ENCODE measurements at places on chromosomes 7 and 10.

DNA sequence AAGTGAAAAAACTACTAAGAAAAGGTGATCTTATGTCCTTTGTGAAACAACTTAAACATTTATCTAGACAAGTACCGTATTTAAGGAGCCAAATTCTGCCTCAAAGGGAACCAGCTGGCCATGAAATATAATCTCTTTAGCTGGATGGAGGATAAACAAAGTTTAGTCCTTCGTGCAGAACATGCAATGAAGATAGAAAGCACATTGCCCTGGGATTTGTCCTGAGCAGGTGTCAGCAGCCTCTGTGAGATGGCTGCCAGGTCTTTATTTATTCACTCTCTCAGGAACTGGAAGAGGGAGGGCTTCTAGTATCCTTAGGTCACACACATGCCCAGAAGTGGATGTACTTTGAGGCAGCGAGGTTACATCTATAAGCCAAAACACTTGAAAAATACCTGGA, 57.4 kb upstream of the CASD1 start:
- DNase-seq: no peak

- no peak for DNase-seq
Observed at GRCh38 chr7:11702938-11703337, 129.1 kb downstream of the THSD7A start.

GRCh38 chr7:105087981-105088380, 74.0 kb downstream of the KMT2E start:
- DNase-seq: no peak

- no peak for DNase-seq
Observed at GRCh38 chr10:129888784-129889616, 75.1 kb downstream of the EBF3 start.

GRCh38 chr10:62748386-62748785, 56.1 kb upstream of the ADO start:
- DNase-seq: no peak

DNA sequence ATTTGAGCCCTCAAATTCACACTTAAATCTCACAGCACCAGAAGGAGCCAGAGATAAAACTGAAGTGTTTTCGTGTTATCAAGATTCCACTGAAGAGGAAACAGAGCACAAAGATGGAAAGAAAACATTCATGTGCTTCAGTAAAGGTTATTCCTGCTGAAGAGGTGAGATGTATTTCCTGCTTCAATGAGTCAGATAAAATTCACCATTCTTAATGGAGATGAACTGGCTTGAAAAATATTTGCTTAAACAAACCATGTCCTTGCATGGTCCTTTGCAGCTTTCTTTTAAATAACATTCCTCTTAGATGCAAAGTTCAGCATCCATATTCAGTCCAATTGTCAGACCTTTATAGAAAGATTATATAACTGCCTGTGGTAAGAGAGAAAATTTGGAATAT, 294.2 kb downstream of the IPMK start:
- no peak for DNase-seq

- no peak for DNase-seq
Observed at GRCh38 chr10:76459016-76459730, 1027.7 kb downstream of the LRMDA start.

GRCh38 chr7:105614341-105614840, 33.1 kb upstream of the EFCAB10 start:
- DNase-seq: no peak

DNA sequence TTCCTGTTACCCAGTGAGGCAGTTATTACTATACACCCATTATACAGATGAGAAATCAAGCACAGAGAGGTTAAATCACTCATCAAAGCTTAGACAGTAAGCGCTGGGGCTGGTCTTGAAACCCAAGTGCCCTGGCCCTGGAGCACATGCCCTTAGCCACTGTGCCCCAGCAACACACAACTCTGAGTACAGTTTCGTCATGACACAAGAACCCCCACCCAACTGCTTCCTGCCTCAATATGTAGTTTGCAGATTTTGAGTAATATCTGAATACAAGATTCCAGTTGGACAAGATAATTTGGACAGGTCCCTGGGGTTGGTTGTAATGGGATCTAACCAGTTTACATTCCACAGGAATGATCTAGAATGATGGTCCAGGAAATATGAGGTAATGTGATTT, 62.8 kb downstream of the SH3PXD2A start:
- no peak for DNase-seq

DNA sequence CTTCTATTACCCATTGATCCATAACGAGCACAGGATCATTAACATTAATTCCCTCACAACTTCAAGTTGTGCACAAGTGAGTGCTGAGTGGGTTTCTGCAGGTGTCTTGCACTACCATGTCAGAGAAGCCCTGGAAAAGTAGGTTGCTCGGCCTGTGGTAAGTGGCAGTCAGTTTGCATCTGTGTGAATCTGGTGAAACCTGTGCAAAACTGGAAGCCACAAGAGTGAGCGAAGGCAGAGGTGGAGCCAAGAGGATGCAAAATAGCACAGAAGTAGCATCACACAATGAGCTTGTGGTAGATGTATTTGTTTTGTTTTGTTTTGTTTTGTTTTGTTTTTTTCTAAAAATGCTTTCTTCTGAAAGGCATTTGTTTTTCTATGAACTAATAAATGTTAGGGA, 181.5 kb downstream of the THSD7A start:
- DNase-seq: no peak

- no peak for DNase-seq
Observed at GRCh38 chr7:33725111-33726025, 180.0 kb upstream of the BMPER start.

DNA sequence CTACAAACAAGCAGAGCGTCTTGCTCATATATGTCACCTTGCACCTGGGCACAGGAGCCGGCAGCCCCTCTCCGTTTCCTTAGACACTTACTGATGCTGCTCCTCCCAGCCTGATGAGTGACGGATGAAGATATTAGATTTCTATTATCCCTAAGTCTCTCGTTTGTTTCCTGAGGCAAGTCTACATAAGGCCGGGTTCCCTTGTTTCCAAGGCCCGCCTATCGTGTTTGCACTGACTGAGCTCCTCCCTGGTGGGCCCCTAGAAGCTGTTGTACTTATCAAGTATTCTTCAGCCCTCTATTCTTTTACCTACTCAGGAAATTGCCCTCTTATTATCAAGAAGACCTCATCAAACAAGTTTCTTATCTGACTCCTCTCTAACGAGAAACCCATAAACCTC, 18.5 kb downstream of the SH3PXD2A start:
- DNase-seq: no peak

DNA sequence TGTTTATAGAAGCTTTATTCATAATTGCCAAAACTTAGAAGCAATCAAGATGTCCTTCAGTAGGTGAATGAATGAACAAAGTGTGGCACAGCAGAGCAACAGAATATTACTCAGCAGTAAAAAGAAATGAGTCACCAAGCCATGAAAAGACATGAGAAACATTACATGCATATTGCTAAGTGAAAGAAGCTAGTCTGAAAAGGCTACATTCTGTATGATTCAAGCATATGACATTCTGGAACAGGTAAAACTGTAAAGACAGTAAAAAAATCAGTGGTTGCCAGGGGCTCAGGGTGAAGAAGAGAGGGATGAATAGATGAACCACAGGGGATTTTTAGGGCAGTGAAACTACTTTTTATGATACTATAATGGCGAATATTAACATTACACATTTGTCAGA, 80.9 kb upstream of the APBB1IP start:
- DNase-seq: no peak

DNA sequence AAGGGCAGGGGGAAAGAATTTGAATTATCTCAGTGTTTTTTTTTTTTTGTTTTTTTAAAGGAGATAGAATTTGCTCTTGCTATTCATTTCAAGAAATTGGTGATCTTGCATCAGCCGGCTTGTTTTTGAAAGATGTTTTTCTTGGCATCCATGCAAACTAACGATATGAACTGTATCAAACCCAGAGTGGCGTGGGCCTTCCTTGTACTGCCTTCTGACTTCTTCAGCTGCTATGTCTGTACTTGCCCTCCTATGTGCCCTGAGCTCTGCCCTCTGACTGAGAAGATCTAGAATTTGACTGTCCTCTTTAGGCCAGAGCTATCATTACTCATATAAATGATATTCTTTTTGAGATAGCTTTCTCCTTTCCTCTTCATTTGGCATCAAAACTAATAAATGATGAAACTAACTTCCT, 183.1 kb downstream of the EXOC4 start:
- DNase-seq: no peak

DNA sequence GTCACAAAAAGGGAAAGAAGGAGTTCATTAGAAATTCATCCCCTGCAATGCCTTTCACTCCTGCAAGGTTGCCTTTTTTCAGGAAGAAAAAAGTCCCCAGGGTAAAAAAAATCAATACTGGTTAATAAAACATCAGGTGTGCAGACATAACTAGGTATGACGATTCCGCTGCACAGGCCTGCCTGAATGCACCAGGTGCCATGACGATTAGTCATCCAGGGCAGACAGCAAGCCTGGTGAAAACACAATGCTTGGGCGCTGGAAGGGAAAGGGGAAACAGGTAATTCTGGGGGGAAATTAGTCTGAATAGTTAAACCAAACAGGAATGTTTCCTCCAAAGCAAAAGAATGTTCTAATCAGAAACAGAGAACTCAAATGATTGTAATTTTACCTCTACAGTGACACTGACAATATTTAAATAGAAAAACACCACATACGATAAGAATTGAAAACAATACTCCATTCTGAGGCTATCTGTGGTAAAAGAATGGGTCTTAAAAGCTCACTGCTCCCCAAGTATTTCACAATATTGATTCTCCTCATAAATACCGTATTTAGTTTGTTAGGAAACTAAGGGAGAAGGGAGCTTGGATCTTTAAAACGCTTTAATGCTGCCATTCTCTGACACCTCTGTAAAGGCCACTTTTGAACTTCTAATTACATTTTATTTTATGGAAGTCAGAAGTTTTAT, 45.2 kb downstream of the VPS41 start:
- DNase-seq: no peak

- DNase-seq: no peak
Observed at GRCh38 chr10:96959733-96960132, 127.6 kb downstream of the LCOR start.

GRCh38 chr7:99447943-99448342, 9.2 kb downstream of the CPSF4 start:
- no peak for DNase-seq

DNA sequence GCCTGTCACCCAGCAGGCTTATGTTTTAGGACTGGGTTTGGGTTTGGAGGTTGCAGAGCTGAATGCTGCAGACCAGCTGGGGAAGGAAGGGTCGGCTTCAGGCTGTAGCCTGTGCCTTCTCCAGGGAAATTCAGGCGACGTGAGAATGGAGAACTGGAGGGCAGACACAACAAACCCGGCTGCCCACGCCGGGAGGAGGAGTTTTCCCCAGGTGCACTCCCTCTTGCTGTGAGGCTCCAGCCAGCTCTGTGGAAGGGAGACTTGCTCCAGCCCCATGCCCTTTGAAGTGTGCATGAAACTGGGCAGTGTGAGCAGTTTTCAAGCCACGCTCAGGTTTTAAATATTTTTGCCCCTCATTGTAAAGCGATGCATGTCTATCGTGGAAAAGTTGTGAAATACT, 279.1 kb downstream of the CCSER2 start:
- no peak for DNase-seq

DNA sequence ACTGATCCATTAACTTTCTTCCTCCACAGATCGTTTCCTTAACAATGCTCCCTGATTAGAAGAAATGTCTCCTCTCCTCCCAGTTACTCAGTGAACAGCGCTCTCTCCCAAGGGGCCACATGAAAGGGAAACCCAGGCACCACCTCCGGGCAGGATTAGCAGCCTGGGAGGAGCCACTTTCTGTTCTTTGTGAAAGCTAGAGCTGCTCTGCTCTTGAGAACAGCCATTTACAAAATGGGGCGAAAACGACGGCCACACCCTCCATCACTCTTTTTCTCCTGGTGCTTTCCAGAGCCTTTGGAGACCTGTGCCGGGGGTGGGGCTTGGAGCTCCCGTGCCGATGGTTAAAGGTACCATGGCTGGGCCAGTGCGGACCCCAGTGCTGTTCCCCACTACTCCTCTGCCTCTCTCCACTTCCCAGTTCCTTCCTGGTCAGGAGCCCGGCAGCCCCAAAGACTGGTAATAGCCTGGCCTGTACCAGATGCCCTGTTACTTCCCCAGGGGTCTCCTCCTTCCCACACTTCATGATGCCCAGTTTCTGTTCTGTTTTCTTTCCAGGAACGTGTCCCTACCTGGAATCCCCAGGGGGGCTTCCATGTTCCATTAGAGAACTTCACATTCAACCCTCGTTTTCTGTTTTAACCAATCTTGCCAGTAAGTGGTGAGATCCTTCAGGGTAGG, 402.9 kb upstream of the GALNT17 start:
- no peak for DNase-seq

GRCh38 chr7:101308245-101309085, 13.1 kb downstream of the IFT22 start:
- no peak for DNase-seq

DNA sequence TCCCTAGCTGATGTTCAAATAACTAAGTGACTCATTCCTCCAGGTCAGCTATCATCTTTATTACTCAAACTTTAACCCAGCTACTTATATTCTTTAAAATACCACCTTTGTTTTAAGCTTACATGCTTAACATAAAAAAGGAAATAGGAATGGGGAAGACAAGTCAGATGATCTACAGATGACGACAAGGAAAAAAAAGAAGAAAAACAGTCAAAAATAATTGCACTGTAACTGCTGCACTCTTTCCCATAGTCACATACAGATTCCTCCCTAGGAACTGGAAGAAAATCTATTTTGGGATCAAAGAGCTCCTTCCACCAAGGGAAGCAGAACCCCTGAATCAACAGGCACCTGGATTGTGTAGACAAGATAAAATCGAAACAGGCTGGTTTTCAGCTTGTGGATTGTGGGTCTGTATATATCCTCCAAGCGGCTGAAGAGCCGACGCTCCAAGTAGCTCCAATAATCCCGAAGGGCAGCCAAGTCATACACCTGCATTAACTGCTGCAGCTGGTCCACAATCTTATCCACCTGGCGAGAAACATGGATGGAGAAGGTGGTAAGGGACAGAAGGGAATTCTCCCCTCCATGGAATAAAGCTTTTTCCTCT, 2.0 kb downstream of the WDR91 start:
- no peak for DNase-seq

DNA sequence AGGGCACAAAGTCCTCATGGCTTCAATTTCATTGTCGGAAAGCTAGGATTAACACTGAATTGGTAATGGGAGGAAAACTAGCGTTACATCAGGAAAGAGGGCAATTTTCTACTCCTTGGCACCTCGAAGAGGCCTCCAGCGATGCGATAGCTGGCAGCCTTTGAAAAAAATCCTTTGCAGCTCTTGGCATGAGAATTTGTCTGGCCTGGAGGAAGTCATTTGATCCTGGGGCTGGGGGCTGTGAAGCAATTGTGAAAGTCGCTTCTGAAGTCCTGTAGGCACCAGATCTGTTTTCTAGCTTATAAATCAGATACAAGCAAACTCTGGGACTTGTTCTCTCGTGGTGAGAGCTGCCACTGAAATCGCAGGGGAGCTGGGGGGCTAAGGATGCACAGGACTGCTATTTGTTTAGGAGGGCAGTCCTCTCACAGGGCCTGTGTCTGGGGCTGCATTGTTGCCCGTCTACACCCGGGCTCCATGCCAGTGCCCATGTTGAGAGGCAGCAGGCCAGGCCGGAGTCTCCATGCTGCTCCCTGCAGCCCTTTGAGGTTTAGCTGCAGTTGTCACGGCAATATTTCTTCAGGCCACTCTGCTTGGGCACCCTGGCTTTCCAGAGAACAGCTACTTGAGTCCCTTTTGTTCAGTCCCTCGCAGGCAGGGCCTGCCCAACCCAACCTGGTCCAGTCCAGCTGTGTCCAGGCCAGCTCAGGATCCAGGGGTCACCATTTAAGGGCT, 206.8 kb upstream of the LYZL1 start:
- no peak for DNase-seq

- DNase-seq: no peak
Observed at GRCh38 chr10:37095792-37096573, 29.4 kb upstream of the ANKRD30A start.

- no peak for DNase-seq
Observed at GRCh38 chr10:1247598-1248261, 191.5 kb downstream of the WDR37 start.

GRCh38 chr10:45594276-45595157, 78.1 kb downstream of the ZFAND4 start:
- peak; percentile 84 for DNase-seq
